Stimulated activated CD8-positive, alpha-beta memory T cell treated with anti-CD3 and anti-CD28 coated beads, Interleukin-12 subunit alpha, Interleukin-12 subunit beta, amount 100 ng/mL, for 4 hours (primary cell): ENCODE measurements at places on chromosomes 6 and 20.
A peak's percentile ranks its signal among the peaks of the same experiment; 100 is the strongest.

DNA sequence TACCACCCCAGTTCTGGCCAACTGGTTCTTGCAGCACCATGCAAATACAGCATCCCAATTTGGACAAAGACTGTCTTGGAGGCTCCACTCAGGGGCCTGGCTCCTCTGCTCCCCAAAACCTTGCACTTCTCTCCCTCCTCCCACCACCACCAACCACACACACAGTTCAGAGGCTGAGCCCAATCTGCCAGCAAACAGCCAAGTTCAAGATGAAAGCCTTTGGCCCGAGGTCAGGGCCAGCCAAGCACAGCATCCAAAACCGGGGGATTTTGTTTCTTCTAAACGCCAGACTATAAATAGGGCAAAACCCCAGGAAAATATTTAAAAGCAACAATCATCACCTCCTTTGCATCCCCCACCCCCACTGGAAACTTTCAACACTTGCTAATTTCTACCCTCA lies 5.7 kb downstream of the KCNK5 start:
- DNase-seq, result no peak

DNA sequence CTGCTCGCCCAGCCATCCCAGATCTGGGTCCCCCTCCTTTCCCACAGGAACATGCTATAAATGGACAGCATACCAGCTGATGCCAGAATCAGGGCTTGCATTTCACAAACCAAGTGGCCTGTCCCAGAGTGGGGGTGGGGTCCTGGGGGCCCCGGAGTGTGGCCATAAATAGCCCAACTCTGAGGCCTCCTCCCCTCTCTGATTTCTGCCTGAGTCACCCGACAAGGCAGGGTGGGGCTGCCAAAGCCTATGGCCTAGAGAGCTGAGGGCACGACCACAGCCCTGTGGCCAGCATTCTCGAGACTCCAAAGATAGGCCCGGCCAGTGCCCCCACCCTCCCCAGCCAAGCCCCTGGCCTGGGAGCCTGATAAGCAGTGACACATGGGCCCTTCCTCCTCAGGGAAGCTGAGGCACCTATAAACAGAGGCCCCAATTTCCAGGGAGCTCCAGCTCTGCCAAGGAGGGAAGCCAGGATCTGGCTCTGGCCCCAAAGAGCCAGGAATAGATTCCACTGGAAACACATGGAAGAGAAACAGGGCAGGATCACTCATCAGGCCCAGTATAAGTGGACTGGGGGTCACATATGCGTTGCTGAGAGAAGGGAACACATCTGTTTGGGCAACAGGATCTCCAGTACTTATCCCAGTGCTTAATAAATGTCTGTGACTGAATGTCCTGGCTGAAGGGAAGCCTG lies 20.3 kb downstream of the SNTA1 start:
- no peak for DNase-seq

DNA sequence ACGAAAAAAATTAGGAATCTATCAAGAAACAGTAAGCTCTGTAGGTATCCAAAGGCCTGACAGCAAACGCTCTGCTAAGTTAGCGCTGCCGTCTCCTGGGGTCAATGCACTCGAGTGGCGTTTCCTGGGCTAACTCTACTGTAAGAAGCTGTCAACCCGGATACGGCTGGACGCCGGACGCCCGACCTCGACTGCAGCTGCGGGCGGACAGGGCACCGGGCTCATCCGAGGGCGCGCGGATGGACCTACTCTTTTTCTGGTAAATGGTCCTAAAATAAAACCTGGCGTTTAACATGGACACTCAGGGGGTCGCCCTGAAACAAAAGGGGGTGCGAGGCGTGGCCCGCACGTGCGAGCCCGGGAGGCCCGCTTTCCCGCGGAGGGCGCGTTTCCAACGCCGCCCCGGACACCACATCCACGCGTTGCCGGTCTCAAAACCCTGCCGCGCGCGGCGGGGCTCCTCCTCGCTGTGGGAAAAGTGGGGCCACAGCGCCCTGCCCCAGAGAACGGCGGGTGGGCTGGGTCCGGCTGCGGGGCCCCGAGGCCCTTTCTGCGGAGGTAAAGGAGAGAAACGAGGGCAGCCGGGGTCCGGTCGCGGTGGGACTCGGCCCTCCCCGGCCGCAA lies 537 bp downstream of the TCP1 start:
- DNase-seq, result peak; percentile 11

DNA sequence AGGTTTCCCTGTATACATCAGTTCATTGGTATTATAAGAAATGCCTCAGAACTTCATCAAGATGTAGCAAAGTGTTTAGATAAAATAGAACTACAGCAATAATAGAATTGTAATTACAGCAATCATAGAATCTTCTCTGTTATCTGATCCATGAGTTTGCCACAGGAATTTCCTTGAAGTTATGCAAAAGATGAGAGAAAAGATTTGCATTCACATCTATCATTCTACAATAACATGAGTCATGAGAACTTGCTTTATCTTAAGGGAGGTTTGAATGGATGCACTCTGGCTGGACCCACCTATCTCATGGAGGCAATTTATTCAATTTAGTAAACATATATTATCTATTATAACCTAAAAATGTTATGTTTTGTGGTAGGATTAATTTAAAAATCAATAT lies 329.8 kb upstream of the EPHA7 start:
- DNase-seq, result no peak

DNA sequence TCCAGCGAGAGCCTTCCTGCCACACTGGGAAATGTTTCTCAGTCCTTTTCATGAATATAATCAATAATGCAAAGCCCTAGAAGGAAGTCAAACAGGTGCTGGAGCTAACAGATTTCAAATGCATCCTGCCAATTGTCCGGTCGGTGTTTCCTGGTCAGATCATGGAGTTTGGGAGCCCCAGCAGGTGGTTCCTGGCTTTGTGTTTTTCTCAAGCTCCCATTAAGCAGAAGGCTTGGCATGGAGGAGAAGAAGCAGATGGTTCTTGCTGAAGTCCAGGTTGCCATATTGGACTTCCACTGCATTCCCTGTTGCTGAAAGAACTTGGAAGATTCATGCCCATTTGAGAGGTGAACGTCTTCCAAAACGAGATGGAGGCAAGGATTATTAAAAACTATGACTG lies 68.6 kb downstream of the GFOD1 start:
- no peak for DNase-seq

DNA sequence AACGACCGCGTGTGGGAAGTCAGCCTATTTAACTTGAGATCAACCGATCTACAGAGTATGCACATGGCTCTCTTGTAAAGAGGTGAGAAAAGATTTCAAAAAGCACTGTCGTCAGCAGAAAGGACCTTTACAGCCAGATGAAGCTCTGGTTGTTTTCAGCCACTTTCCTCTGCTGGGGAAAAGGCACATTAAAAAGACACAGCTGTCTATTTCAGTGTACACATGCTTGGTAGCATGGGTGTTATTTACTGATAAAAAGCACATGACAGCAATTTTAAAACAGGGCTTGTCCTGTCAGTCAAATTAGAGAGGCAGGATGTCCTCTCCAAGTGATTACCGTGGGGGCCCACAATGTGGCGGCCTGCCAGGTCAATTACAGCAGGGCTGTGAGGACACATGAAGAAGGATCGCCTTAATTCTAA lies 188.9 kb downstream of the PRKN start:
- DNase-seq, result no peak

- no peak for DNase-seq
These were observed 127.4 kb downstream of the CDH26 start for GRCh38 chr20:60085551-60086132.

- no peak for DNase-seq
These were observed 143.7 kb downstream of the SYNDIG1 start for GRCh38 chr20:24612799-24613775.

DNA sequence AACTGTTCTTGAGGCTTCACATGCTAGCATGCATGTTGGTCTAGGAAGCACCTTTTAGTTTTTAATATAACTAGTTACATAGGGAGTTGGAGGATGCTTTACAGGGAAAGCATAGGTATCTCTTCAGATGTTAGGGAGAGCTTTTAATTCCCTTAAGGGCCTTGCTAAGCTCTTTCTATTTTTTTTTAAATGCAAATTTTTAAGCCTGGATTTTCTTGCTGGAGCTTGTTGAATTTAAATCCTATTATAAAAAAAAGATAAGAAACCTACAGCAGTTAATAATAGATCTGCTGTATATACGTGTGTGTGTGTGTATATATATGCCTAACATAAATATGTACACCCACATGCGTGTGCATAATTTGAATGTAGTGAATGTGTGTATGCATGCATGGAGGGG lies 79.0 kb downstream of the FIG4 start:
- DNase-seq, result no peak

- peak; percentile 58 for DNase-seq
These were observed 24.1 kb downstream of the COX4I2 start for GRCh38 chr20:31661625-31662371.

GRCh38 chr20:29306390-29307072 lies 1950.9 kb upstream of the DEFB115 start:
- no peak for DNase-seq

- no peak for DNase-seq
These were observed 46.9 kb downstream of the DLGAP4 start for GRCh38 chr20:36352843-36353553.

DNA sequence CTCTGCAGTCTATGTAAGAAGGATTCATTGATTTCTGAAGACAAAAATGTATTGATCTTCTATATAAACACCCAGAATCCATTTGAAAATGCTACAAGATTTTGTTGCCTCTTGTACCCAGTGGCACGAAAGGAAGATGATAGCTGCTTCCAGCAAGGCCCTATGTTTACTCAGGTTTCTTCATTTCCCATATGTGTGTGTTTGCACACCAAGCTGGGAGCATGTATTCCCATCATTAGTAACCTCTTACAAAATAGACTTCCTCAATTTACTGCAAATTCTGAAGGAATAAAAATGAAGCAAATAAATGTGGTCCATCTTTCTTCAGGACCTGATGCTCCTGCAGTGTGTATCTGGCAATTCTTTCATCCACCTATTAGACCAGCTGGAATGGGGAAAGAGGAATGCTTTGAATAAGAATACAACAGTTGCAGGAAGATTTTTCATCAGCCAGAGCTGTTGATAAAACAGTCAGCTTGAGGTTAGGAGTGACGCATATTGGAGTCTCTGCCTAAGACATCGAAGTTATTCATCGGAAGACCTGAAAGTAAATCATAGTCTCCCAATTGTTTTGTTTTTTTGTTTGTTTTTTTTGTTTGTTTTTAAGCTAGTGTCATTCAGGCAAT lies 132.3 kb downstream of the PDE7B start:
- DNase-seq, result no peak

DNA sequence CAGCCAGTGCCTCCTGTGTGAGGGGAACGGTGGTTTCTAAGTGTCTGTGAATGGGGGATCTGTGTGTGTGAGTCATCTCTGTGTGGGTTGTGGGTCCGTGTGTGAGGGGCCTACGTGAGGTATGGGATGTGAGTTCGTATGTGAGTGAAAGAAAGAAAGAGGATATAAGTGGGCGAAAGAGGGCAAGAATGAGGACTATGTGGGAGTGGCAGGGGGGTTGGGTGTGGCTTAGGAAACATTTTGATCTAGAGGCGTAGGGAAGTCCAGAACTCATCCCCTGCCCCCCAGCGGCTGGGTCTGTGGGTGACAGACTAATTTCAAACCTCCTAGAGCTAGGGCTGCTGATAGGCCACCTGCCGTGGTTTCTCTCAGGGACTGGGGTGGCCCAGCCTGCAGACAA lies 35.5 kb downstream of the DHX35 start:
- DNase-seq, result peak; percentile 42

- no peak for DNase-seq
These were observed 63.6 kb upstream of the FAM184A start for GRCh38 chr6:119142041-119142440.

DNA sequence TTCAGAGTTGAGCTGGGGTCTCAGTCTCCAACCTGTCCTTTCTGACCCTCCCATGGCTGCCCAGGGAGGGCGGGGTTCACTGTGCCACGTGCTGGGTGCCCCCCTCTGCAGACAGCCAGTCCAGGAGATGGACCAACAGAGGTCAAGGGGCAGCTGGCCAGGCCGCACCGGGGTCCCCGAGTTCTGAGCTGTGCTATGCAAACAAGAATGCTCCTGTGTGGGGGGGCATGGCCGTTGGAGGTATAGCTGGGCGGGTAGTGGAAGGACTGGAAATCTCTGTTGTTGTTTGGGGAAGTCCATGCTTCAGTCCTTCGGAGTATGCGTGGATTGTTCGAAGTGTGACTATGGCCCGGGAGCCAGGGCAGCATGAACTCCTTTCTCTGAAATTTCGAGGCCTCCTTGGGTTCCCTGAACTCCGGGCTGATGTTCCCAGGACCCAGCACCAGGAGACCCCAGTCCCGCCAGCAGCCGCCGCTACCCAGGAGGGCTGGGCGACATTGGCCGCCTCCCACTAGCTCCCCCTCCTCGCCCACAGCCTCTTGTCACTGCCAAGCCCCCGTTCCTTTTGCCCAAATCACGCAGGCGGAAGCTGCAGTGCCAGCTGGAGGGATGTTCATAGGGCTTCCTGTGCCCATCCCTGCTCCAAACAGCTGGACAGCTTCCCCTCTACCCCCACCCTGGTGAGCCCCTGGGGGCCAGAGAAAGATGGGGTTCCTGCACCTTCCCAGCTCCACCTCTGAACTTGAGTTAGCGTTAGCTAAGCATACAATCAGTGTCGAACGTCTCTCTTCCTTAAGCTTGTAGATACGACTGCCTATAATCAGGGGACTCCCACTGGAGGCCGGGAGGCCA lies 126.6 kb downstream of the TAF4 start:
- no peak for DNase-seq

DNA sequence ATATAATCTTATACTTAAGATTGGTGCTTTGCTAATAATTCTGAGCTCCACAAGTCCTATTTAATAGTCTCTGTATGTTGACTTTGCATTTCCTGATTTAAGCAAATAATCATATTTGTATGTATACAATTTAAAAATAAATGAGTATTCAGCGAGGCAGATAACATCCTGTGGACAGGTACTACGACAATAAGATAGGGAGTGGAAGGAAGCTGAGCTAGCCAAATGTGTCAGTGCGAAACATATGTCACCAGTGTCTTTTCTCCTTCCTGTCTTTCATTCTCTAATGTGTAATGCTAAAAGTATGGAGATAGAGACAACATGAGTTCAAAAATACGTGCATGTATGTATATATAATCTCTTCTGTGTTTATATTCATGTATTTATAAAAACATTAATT lies 359.6 kb upstream of the KCNQ5 start:
- no peak for DNase-seq

- DNase-seq, result no peak
These were observed 123.2 kb downstream of the DLL1 start for GRCh38 chr6:170167657-170168159.

GRCh38 chr6:96235927-96236326 lies 220.2 kb downstream of the FUT9 start:
- DNase-seq, result no peak

- no peak for DNase-seq
These were observed 16.8 kb upstream of the BNIP5 start for GRCh38 chr6:36353411-36353915.

GRCh38 chr6:45921691-45922281 lies 93.9 kb downstream of the CLIC5 start:
- no peak for DNase-seq
